CD4-positive, alpha-beta T cell treated with Interleukin-4 for 4 hours (primary cell): ENCODE measurements at places on chromosomes 1 and 21.

GRCh38 chr1:100198596-100198995, 20.5 kb upstream of the LRRC39 start:
- DNase-seq = no peak

GRCh38 chr1:160863774-160864131, 1.1 kb upstream of the CD244 start:
- no peak for DNase-seq

DNA sequence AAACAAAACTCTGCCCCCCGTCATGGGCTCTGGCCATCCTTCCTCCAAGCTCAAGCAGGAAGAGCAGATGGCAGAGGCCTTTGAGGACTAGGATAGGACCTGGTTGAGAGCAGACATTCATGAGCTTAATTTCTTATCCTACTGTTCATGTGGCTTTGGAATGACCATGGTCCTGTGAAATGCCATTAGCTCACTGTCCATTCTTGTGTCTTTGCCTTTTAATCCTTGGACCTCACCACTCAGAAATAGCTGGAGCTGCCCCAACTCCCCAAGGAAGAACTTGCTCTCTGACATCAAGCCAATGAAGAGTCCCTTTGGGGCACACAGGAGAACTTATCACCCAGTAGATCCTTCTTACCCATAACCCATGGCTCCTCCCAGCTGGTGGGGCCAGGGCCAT, 11.6 kb upstream of the FAM20B start:
- DNase-seq = no peak

GRCh38 chr1:66336641-66336990, 197.3 kb upstream of the SGIP1 start:
- no peak for DNase-seq

- no peak for DNase-seq
These were observed 80.1 kb upstream of the CD34 start for GRCh38 chr1:207990876-207991582.

GRCh38 chr1:66570196-66570595, 36.2 kb downstream of the SGIP1 start:
- no peak for DNase-seq

- no peak for DNase-seq
These were observed 99.4 kb upstream of the C1orf87 start for GRCh38 chr1:60173006-60173405.

GRCh38 chr1:101451888-101452287, 215.1 kb downstream of the S1PR1 start:
- DNase-seq = peak; percentile 6

DNA sequence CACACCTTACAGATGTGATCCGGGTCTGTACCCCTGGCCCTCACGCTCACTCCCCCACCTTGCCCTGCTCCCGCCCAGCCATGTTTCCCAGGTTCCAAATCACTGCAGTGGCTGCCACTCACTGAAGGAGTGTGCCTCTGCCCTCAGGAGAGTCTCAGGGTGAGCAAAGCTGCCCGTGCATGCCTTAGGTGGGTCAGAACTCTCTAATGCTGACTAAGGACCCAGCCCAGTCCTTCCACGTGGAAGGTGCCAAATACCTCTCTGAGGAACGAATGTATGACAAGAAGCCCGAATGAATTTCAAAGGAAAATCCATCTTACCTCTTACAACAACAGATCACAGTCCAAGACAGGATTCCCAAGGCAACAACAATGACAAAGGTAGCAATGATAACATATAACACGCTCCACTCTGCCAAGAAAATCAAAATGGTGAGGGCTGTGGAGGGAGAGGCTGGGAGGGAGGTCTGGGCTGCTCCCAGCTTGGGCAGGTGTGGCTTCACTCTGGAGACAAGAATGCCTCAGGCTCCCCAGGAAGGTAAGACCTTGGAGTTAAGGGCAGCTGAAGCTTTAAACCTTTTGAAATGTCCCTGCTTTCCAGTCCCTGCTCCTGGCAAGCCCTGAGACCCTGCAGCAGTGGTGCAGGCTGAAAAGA, 115.2 kb downstream of the KIAA0319L start:
- DNase-seq = no peak

DNA sequence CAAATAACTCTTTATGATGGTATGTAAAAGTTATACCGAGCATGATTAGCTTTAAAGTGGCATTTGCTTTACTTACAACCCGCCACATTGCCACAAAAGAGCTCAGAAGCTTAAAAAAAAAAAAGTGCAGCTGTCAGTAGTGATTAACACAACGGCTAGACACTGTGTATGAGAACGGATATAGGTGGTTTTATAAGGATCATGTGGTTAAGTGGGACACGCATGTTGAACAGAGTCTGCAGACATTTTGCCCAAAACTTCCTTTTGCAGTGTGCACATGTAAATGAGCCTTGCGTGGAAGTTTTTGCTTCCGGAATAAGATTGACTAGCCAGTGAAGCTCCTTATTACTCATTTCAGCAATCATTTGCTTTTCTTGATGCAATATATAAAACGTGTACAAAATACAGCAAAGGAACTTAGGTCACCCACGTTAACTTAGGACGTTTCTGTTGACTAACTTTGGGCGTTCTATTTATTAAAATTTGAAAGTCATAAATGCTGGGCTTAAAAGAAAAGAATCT, 58.7 kb upstream of the RGS1 start:
- peak; percentile 94 for DNase-seq

GRCh38 chr21:34984356-34985058, 64.6 kb downstream of the RUNX1 start:
- no peak for DNase-seq

DNA sequence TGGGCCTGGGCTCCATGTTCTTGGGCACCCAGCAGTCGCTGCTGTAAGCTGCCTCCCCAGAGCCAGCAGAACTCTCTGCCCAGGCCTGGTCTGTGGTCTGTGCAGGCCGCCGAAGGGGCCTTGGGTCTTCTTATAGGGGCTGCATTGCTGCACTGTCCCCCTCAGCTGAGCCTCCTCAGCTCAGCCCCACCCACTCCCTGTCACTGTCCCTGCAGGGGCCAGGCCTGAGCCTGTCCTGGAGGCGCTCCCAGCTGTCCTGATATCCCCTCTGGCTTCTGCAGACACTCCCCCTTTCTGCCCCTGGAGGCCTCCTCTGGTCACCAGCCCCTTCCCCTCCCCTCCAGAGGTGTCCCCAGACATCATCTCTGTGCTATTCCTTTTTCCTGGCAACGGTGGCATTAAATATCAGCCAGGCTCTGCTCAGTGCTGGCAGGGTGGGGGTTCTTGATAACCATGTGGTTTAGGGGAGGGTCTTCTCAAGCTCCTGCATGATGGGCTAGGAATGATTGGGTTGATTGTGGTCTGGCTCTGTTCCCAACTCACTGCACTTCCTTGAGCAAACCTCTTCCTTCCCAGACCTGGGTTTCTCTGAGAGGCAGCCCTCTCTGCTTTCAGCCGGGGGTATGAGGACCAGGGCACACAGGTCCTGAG, 3.7 kb upstream of the FOXO6 start:
- no peak for DNase-seq

GRCh38 chr1:167627865-167628641, 2.0 kb upstream of the RCSD1 start:
- DNase-seq = peak; percentile 90

DNA sequence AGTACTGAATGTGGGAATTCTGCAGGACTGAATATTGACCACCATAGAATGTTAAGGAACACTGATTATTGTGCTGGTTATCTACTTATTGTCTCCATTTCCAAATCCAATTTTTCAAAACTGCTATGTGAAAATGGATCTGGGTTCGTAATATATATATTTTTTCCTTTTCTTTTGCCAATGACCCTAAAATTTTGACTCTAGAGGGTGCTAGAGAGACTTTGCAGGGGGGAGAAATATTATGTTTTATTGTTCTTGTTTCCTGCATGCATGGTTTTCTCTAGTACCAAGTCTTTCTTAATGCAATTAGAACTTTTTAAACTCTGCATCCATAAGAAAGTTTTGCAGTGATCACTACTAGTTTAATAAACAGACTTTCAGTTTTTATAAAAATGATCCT, 1256.9 kb downstream of the BRINP3 start:
- DNase-seq = no peak

DNA sequence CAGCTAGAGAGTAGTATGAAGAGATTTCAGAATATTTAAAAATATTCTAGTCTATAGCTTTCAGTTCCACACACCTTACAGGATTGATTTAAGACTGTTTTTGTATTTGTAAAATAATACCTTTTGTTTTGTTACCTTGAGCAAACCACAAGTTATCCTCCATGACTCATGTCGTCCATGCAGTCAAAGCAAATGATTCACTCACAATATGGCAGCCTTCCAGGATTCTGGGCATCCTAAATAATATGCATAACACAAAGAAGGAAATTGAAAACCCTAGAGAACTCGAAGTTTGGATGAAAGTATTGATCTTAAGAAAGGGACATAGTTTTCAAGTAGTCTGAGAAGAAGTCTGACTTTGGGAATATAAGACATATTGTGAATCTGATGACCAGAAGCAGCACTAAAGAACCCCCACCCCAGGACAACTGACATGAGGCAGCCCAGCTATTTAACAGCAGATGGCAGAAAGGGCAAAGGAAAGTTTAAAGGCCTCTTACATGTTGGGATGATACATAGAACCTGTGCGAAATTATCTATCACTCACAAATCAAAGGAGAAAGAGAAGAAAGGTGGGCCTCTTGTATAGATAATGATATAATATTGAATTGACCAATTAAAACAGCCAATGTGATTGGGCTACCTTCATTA, 857.9 kb downstream of the BRINP3 start:
- DNase-seq = no peak

GRCh38 chr1:8481650-8482380, 163.9 kb downstream of the SLC45A1 start:
- no peak for DNase-seq

GRCh38 chr1:182996816-182997215, 26.4 kb upstream of the LAMC1 start:
- DNase-seq = no peak
